ENCODE measurements at places on chromosomes 6 and 20. TPM values are rescaled to one million over a fixed set of nuclear protein-coding genes. Genes with fewer than 3 reads are reported as not detected.

SLC9A8 gene
- total RNA-seq = 26.9 TPM

LTA gene
- total RNA-seq = 0.22 TPM

PLG gene
- not detected for total RNA-seq

TRAPPC3L gene
- total RNA-seq = not detected

COL9A3 gene
- 2.3 TPM for total RNA-seq

DIDO1 gene
- 67.4 TPM for total RNA-seq

KCNK16 gene
- not detected for total RNA-seq

ID1 gene
- total RNA-seq = 414 TPM

KHDC1L gene
- not detected for total RNA-seq

STX16 gene
- total RNA-seq = 43.1 TPM

TNFRSF21 gene
- 92.5 TPM for total RNA-seq

ABHD16A gene
- 68.4 TPM for total RNA-seq

DACT2 gene
- 3.4 TPM for total RNA-seq

C6orf141 gene
- 4.1 TPM for total RNA-seq

HSPA12B gene
- total RNA-seq = 1.2 TPM

RAB44 gene
- total RNA-seq = 0.53 TPM

MRPS26 gene
- 29.6 TPM for total RNA-seq

ZSCAN23 gene
- 0.89 TPM for total RNA-seq

IL17F gene
- total RNA-seq = not detected

SSR1 gene
- total RNA-seq = 83.2 TPM

PI16 gene
- 3.9 TPM for total RNA-seq

DDO gene
- 3.4 TPM for total RNA-seq

SIGLEC1 gene
- 3.3 TPM for total RNA-seq

C6orf15 gene
- total RNA-seq = not detected

MAK gene
- total RNA-seq = not detected

PPP1R16B gene
- 4.4 TPM for total RNA-seq

TFAP2D gene
- total RNA-seq = not detected

ADGRF4 gene
- 2.6 TPM for total RNA-seq

PTGIS gene
- 45.8 TPM for total RNA-seq

MUC21 gene
- 0.12 TPM for total RNA-seq

HFE gene
- 12.0 TPM for total RNA-seq

NCOA3 gene
- 24.7 TPM for total RNA-seq

SIM1 gene
- total RNA-seq = not detected

LHFPL5 gene
- not detected for total RNA-seq

ZBP1 gene
- total RNA-seq = 12.8 TPM

EFCAB8 gene
- total RNA-seq = 0.17 TPM

EPHA7 gene
- total RNA-seq = 2.4 TPM

CD83 gene
- 1.4 TPM for total RNA-seq

DUSP15 gene
- total RNA-seq = 1.7 TPM

PRPF6 gene
- 64.4 TPM for total RNA-seq

IL20RA gene
- total RNA-seq = 11.6 TPM

ZFP57 gene
- total RNA-seq = not detected

PGC gene
- total RNA-seq = not detected

WTAP gene
- total RNA-seq = 81.1 TPM
